ENCODE measurements at places on chromosomes 12 and 14.

DNA sequence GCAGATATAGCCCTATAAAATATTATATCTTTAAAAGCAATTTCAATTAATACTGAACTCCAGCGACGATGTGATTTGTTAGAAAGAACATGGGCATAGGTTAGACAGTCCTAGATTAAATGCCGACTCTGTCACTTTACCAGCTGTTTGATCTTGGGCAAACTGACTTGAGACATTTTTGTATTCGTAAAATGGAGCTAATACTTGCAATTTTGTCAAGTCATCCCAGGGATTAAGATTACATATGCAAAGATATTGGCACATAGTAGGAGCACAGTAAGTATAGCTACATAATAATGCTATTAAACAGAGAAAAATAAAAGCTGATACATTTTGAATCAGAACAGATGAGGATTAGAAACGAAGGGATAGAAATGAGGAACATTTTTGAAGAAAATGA lies 9.0 kb downstream of the INSM2 start:
- DNase-seq = no peak

DNA sequence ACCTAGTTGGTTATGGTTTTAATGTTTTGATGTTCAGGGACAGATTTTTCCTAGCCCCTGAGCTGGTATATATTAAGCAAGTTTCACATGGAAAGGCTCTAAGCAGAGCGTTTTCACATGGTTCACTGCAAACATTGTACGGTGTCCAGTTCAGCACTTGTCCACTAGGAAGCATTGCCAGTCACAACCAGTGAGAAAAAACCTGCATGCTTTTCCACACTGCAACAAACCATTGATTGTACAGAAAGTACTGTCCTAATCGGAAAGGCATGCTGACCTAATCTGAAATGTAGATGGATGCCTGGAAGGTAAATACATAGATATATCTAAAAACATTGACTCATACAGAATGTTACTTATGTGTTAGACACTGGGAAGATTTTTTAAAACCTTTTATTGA lies 25.0 kb upstream of the NPAS3 start:
- no peak for DNase-seq

GRCh38 chr12:96774496-96775256 lies 132.4 kb upstream of the NEDD1 start:
- no peak for DNase-seq

GRCh38 chr12:9148926-9149325 lies 33.2 kb upstream of the A2M start:
- no peak for DNase-seq

- peak; percentile 76 for DNase-seq
Measured at GRCh38 chr14:23430723-23431085, 4.8 kb downstream of the MYH7 start.

DNA sequence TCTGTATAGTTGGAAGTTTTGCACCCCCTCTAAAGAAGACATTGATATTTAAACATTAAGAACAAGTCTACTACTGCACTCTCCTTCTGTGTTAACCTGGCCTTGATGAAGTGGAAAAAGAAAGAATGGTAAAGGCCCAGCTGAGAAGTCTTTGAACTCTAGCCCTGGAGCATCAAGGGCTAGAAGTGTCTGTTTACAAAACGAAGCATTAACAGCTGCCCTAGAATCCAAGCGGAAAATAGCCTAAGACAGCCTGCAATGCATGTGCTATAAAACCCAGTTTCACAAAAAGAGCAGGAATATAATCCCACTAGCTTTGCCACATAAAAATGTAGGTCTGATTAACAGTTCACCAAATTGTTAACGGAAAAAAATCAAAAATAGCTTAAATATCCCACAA lies 60.5 kb downstream of the NUMB start:
- DNase-seq = no peak

DNA sequence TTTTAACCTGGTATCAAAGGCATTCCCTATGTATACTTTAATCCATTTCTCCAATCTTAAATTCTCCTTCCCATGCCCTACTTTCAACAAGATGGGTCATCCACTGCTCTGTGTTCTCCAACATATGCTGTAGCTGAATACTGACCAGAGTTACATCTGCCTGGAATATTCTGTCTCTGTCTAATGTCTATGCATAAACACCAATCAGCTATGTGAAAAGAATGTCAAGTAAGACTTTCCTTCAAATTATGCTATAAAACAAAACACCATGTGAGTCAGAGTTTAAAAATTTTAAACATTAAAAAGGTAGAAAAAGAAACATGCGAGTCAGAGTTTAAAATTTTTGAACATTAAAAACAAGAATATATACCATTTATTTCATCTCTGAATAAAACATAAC lies 19.3 kb downstream of the NT5DC3 start:
- no peak for DNase-seq

DNA sequence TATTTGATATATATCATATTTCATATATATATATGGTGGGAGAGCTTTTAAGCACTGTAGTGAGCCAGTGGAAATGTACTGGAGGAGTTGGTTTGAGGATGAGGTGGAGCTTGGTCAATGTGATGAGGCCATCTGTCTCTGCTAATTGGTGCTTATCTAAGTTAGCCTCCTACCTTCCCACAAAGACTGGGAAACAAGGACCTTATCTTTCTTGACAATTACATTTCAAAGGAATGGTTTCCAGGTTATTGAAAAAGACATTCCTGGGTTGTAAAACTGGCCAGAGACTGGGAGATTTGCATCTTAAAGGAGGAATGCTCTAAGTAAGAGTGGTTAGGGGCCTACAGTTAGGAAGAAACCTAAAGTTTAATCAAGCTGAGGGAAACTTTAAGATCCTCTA lies 212.8 kb upstream of the SYT1 start:
- no peak for DNase-seq

GRCh38 chr12:101077791-101078528 lies 132.1 kb downstream of the SLC5A8 start:
- DNase-seq = no peak

DNA sequence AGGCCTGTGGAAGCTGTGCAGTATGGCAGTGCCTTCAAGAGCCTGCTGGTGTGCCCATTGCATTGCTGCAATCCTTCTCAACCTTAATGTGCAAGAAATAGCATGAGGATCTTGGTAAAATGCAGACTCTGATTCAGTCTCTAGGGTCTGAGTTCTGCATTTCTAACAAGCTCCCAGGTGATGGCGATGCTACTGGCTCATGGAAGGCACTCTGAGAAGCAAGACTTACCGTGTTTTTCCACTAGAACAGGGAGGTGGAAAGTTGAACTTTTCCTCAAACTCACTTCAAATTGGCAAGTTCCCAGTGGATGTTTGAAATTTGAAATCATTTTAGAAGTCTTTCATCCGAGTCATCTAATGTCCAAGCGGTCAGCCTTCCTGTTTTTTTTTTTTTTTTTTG lies 55.5 kb downstream of the MYRFL start:
- DNase-seq = no peak
